ENCODE measurements at places on chromosomes 1 and 21. TPM values are rescaled to one million over a fixed set of nuclear protein-coding genes. Genes with fewer than 3 reads are reported as not detected.

Gene NID1
- total RNA-seq, result 7.7 TPM

Gene TNFSF18
- not detected for total RNA-seq

Gene PROK1
- not detected for total RNA-seq

Gene KCNK2
- 0.08 TPM for total RNA-seq

Gene ZSWIM5
- total RNA-seq, result 0.69 TPM

Gene USH2A
- not detected for total RNA-seq

Gene TSPEAR
- not detected for total RNA-seq

Gene FMO1
- total RNA-seq, result not detected

Gene FOXO6
- total RNA-seq, result 0.96 TPM

Gene SHISAL2A
- 0.46 TPM for total RNA-seq

Gene TCHHL1
- total RNA-seq, result not detected

Gene CR2
- total RNA-seq, result not detected

Gene IVL
- not detected for total RNA-seq

Gene RUNX3
- 4.8 TPM for total RNA-seq
